Cardiac fibroblast (primary cell): ENCODE measurements at places on chromosomes 7 and 10.

GRCh38 chr10:86480571-86480970, 41.0 kb downstream of the WAPL start:
- DNase-seq: no peak

- peak; percentile 26 for DNase-seq
These were observed 58.0 kb upstream of the STRIP2 start for GRCh38 chr7:129376076-129376777.

GRCh38 chr7:137169282-137169698, 174.2 kb downstream of the PTN start:
- peak; percentile 83 for DNase-seq

- DNase-seq: no peak
These were observed 588.8 kb downstream of the REEP3 start for GRCh38 chr10:64109926-64110495.

DNA sequence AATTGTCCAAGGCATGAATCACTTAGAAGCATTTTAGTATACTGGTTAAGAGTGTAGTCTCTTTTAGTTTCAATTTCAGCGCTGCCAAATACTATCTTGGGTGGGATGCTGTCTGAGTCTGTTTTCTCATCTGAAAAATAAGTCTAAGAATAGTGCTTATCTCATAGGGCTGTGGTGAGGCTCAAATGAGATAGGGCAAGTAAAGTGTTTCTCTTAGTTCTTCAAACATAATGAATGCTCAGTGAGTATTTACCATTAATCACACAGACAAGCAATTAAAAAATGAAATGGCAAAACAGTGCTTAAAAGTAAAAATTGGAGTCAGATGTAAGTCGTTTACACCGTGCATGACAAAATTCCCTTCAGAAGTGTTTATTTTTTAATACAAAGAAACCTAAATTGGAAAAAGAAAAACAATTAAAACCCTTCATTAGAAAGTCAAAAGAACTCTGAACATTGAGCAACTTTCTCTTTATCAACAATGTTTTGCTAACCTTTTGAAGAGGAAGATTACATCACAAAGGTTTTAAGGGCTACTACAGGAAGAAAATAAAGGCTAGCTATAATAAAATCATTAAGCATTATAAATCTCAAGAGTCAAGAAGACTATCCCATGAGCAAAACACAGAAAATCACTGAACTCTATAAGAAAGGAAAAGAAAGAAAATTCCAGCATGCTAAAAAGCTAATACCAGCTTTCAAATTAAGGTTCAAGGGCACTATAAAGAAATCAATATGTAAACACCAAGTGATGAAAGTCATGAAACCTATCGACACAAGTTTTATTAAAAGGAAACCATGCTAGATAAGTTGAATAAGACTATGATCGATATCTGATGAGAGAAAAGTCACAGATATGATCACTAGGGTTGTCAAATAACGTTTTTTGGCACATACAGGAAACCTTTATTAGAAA, 45.6 kb upstream of the C1GALT1 start:
- peak; percentile 49 for DNase-seq

- no peak for DNase-seq
These were observed 387.0 kb upstream of the SEMA3D start for GRCh38 chr7:85573844-85574243.

DNA sequence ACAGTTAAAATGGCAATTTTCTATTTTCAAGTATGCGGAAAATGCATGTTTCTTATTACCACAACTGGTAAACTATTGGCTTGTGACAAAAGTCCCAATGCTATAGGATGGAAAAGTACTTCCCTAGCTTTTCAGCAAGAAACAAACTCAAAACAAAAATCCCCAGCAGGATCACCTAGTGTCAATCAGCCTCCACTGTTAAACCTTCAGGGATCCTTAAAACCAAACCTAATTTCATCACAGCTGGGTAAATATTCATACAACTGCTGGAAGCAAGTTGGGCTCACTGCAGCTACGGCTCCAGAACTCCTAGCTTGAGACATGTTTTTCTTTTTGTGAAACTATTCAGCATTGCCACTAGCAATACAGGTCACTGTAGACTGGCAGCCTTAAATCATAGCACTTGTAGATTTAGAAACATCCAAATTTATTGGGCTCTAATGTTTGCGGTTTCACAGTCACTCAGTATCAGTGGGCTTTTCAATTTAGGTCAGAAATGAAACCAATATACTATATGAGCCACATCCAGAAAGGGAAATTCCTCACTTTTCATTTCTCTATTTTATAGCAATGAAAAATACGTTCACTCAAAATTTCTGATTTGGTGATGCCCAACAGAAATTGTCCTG, 145.2 kb upstream of the ANK3 start:
- DNase-seq: no peak

- DNase-seq: no peak
These were observed 144.3 kb upstream of the ZMIZ1 start for GRCh38 chr10:78924319-78925003.

GRCh38 chr7:121041516-121042148, 53.1 kb downstream of the CPED1 start:
- peak; percentile 41 for DNase-seq

GRCh38 chr7:1910827-1911226, 240.8 kb downstream of the ELFN1 start:
- no peak for DNase-seq

DNA sequence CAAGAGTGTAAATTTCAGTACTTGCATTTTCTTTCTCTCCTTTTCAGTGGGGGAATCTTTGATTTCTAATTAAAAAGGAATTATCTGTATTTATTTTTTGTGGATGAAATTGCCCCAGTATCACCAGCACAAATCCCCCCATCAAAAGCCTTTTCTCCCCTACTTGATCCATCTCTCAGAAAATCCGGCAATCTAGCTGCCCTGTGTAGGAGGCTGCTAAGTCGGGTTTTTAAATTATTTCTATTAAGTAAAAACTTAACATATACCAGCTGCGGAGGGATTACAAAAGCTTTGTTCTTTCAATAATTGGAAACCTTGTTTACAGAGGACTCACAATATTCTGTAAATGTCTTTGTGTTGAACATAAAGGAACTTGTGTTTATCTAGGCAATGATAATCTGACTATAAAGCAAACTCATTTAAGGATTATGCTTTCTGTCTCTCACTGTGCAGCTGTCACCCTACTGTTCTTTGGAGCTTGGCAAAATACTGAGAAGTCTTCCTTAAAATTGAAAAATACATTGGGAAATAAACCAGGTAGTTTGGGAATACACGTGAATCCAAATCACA, 177.4 kb upstream of the PRR15 start:
- no peak for DNase-seq

GRCh38 chr7:139340808-139341057, 404 bp upstream of the FMC1 start:
- DNase-seq: no peak

GRCh38 chr10:71392292-71392691, 4.4 kb upstream of the CDH23 start:
- DNase-seq: no peak

DNA sequence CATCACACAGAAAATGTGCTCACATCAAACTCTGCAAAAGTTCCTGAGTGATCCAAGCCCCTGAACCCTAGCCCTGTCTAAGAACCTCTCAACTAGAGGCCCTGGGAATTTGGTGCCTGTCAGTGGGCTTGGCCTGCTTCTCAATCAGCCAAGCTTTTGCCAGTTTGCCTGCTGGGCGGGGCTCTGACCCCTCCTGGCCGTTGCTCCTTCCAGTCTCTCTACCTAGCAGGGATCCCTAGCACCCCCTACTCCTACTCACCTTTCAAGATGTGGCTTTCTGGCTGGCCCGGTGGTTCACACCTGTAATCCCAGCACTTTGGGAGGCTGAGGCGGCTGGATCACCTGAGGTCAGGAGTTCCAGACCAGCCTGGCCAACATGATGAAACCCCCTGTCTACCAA, 2.1 kb downstream of the KLRG2 start:
- DNase-seq: no peak

GRCh38 chr10:116098411-116099022, 174.5 kb downstream of the GFRA1 start:
- no peak for DNase-seq

DNA sequence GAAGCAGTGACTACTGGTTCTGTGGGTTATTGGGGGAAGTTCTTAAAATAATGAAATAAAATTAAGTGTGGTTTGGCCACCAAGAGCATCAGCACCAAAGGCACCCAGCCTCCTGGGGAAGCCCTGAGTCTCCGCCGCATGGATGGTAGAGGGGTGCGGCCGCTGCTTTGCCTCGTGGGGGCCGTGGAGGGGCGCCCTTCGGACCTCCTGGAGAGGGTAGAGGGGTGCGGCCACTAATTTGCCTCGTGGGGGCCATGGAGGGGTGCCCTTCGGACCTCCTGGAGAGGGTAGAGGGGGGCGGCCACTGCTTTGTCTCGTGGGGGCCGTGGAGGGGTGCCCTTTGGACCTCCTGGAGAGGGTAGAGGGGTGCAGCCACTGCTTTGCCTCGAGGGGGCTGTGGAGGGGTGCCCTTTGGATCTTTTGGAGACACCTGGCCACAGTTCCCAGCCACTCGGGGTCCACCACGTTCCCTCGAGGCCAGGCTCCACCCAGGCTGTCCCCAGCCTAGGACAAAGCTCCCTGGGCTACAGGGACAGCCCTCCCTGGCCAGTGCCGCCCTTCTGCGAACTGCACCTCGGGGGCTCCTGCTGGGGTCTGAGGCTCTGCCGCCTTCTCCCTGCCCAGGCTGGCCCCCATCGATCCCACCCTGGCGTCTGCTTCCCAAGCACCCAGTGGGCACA, 535.1 kb downstream of the PTPRN2 start:
- no peak for DNase-seq

DNA sequence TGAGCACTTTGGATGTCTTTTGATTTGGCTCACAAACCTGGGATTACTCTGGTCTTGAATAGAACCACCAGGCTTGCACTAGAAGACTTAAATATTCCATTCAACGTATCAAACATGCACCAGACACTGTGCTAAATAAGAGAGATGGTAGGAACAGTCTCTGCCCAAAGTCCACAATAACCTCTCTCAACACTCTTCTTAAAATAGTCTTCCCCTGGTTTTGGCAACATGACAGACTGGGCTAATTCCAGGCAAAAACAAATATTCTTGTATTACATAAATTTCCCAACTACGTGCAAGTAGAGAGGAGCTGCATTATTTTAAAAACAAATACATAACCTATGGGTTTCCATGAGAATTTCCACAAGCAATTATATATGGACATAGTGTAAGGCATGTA, 64.8 kb upstream of the PAPSS2 start:
- DNase-seq: peak; percentile 16

DNA sequence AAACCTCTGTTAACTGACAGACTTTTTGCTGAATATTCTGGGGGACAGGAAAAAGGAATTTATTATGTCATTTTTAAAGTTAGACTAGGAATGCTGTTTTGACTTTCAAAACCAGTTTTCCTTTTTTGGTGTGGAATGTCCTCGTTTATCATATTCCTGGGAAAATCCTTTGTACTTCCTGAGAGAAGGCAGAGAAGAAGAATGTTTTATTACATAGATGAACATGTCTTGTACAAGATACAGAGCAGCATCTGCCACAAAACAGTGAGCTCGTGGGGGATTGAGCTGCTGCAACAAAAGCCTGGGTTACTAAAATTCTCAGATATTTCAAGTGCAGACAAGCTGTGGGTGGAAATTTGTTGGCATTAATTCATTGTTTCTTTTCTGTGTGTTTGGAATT, 20.2 kb downstream of the MCU start:
- DNase-seq: no peak

GRCh38 chr10:132557696-132558515, 20.3 kb downstream of the INPP5A start:
- no peak for DNase-seq

- DNase-seq: peak; percentile 65
These were observed 3.3 kb upstream of the CUEDC2 start for GRCh38 chr10:102435529-102436233.

DNA sequence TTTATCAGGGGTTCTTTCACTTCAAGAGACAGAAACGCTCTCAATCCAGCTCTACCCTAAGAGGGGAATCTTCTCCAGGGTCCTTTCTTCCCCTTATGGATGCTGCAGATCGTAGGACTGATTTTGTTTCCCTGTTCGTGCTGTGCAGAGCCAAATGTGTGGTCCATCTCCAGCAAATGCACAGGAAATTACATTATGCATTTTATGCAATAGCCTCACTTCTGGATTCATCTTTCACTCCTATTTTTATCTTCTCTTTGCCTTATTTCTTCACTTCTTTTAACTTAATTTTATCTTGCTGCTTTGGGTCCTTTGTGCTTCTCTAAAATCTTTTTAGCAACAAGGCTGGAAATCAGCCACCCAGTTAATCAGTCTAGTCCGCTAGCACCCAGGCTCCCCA, 184.5 kb upstream of the INHBA start:
- DNase-seq: peak; percentile 45

DNA sequence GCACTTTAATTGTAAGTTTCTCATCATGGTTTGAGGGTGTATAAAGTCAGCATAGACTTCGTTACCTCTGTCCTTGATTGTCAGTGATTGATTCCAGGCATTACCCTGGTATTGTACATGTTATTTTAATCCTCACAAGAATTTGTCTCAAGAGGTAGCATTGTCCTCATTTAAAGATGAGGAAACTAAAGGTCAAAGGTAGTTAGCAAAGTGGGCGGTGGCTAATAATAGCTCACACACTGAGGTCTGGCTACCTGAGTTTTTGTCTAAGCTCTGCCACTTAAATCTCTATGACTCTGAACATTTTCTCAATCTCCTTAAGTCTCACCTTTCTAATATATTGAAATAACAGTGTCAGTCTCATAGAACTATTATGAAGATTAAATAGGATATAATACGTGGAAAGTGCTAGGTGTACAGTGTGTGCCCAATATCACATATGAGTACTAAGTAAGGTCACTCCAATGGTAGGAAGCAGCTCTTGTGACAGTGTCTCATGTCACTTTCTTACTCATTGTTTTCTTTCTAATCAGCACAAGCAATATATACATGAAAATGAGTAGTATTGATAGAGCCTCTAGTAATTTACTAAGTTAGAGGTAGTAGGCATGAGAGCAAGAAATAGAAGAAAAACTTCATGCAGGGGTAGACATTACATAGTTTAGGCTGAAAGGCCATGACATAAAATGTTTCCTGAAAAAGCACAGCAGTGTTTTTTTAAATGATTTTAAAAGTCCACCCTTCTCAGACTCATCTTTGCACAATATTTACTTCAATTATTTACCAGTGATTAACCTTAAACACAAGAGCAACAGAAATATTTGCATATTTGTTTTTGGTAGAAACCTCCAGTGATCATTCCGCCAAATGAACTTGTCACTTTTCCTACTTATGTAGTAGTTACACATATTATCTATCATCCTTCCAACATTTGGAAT, 21.0 kb downstream of the AHR start:
- no peak for DNase-seq

- no peak for DNase-seq
These were observed 43.4 kb upstream of the ITGB8 start for GRCh38 chr7:20287317-20287716.

- no peak for DNase-seq
These were observed 83.2 kb downstream of the FOXL3 start for GRCh38 chr7:372932-373791.

- no peak for DNase-seq
These were observed 1.3 kb downstream of the AFAP1L2 start for GRCh38 chr10:114402871-114403540.

DNA sequence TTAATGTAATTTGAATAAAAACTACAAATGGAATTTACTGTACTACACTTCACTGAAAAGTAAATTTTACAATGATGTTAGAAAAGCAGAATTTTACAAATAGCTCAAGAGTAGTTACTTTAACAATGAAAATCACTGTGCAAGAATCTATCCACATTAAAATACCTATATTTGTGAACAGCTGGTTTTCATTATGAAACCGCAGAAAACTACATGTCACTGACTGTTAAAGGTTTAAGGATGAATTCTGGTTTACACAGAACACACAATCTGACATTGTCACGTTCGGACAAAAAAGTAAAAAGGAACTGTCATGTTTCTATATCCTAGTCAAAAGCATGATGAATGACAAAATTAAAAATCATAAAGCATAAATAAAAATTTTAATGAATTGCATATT, 415.3 kb upstream of the PRKCQ start:
- no peak for DNase-seq
